ENCODE measurements at places on chromosomes 5 and 9. TPM values are rescaled to one million over a fixed set of nuclear protein-coding genes. Genes with fewer than 3 reads are reported as not detected.

Gene ZNF879
- 1.8 TPM for total RNA-seq

GRCh38 chr9:100598641-100599145, 20.8 kb downstream of the CAVIN4 start:
- DNase-seq: peak; percentile 83
- no peaks in the 10 kb centered on the region for H3K27me3 ChIP-seq
- H3K4me1 ChIP-seq: peaks cover 15% of the 10 kb centered on the region
- peak overlapping the region; percentile 58 for H3K27ac ChIP-seq

GRCh38 chr5:82276800-82277612, 1.1 kb downstream of the RPS23 start:
- no peak for DNase-seq
- peak overlapping the region; percentile 95 for H3K4me3 ChIP-seq
- peaks cover 41% of the 10 kb centered on the region for H3K4me1 ChIP-seq
- peaks cover 58% of the 10 kb centered on the region for H3K36me3 ChIP-seq

Gene STING1
- 136 TPM for total RNA-seq

Gene DCAF12
- total RNA-seq: 34.0 TPM

DNA sequence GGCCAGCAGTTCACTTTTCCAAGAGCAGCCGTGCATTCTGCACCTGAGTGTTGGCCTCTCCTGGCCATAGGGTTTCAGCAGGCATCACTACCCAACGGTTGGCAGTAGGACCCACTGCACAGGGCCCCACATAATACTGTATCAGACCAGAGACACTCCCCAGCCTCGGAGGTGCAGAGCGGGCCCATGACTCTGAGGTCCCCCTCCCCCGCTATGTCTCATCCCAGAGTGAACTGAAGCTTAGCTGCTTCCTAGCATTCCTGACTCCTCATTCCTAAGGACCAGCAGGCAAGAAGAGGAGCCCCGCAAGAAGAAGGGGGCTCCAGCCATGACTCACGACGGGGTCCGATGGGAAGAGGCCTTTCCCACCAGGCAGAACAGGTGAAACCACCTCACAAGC, 67.2 kb downstream of the CAMSAP1 start:
- peaks cover 18% of the 10 kb centered on the region for H3K36me3 ChIP-seq
- DNase-seq: no peak
- no peak overlapping the region for H3K4me3 ChIP-seq
- no peak overlapping the region for H3K27ac ChIP-seq

GRCh38 chr5:17243287-17244063, 26.0 kb downstream of the BASP1 start:
- H3K4me3 ChIP-seq: no peak overlapping the region
- H3K27ac ChIP-seq: no peak overlapping the region
- H3K27me3 ChIP-seq: no peaks in the 10 kb centered on the region
- H3K36me3 ChIP-seq: no peaks in the 10 kb centered on the region

GRCh38 chr5:64834611-64835010, 65.9 kb downstream of the CWC27 start:
- peaks cover 25% of the 10 kb centered on the region for H3K36me3 ChIP-seq
- no peak overlapping the region for H3K4me3 ChIP-seq
- H3K27ac ChIP-seq: no peak overlapping the region
- no peak for DNase-seq
- H3K4me1 ChIP-seq: no peaks in the 10 kb centered on the region

GRCh38 chr5:160064417-160064810, 54.8 kb downstream of the PWWP2A start:
- no peak overlapping the region for H3K27ac ChIP-seq
- no peak for DNase-seq
- peaks cover 13% of the 10 kb centered on the region for H3K36me3 ChIP-seq

DNA sequence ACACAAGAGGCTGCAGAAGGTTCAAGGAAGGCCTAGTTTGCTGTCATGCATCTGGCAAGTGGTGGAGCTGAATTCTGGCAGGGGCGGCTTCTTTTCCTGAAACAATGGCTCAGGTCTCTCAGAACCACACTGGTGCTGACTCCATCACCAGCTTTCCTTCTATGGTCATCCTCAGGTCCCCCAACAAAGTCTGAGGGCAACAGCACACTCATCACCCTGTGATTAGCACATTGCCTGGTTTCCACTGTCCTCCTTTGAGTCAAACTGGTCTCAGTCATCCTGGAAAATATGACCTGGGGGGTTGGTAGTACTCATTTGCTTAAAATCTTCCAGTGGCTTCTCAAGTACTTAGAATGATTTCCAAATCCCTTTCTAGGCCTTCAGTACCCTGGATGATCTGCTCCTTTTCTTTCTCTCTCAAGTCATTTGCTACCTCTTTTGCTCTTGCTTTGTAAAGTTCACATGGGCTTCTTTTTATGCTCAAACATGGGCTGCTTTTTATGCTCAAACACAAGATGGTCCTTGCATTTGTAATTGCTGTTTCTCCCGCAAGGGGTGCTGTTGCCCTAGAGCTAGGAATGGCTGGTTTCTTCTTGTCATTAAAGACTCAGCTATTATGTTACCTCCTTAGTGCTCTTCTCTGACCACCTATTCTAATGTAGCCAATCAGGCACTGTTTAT, 144.9 kb downstream of the ALDH1A1 start:
- no peaks in the 10 kb centered on the region for H3K4me1 ChIP-seq
- H3K36me3 ChIP-seq: no peaks in the 10 kb centered on the region
- DNase-seq: no peak
- no peak overlapping the region for H3K4me3 ChIP-seq
- H3K27ac ChIP-seq: no peak overlapping the region
- no peaks in the 10 kb centered on the region for H3K27me3 ChIP-seq

DNA sequence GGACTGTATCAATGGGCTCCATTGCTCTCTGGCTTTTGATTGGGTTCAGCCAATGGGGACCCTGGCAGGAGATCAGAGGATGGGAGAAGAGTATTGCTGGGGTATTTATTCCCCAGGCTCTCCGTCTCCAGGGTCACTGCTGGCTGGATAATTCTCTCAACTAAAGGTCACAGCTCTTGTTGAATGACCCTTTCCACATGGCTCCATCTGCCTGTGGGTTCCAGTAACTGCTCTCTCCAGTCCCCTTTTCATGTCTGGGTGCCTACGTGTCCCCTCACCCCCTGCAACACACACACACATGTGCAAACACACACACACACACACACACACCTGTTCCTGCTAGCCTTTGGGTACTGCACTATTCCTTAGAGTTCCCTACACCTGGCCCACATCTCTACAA, 53.9 kb upstream of the RIC1 start:
- no peak for DNase-seq
- H3K4me1 ChIP-seq: peaks cover 21% of the 10 kb centered on the region
- H3K4me3 ChIP-seq: no peak overlapping the region
- no peaks in the 10 kb centered on the region for H3K27me3 ChIP-seq
- H3K27ac ChIP-seq: no peak overlapping the region

- no peaks in the 10 kb centered on the region for H3K36me3 ChIP-seq
- DNase-seq: no peak
- H3K27ac ChIP-seq: no peak overlapping the region
- H3K27me3 ChIP-seq: peaks cover 3% of the 10 kb centered on the region
- no peaks in the 10 kb centered on the region for H3K4me1 ChIP-seq
Observed at GRCh38 chr5:133446440-133446839, 165.9 kb downstream of the FSTL4 start.

- no peak overlapping the region for H3K4me3 ChIP-seq
- H3K4me1 ChIP-seq: peaks cover 38% of the 10 kb centered on the region
- no peaks in the 10 kb centered on the region for H3K36me3 ChIP-seq
- no peak for DNase-seq
- no peak overlapping the region for H3K27ac ChIP-seq
Observed at GRCh38 chr9:99073985-99074901, 30.7 kb upstream of the TGFBR1 start.

Gene SHISAL2B
- not detected for total RNA-seq

DNA sequence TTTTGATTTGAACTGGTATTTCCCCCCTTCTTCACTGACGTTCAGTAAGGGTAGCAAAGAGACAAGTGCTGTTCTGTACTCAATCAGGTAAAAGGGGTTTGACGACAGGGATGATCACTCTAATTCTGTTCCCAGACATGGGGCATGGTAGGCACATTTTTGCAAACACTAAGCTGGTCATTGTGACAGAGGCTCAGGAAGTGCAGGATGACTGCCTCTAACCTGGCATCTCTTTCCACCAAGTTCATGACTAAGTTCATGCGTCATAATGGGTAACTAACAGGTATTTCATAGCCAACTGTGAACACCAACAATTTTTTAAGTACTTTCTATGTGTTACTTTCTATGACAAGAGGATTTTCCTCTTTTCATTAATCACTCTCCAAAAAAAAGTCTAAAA, 166.5 kb downstream of the MAPKAP1 start:
- DNase-seq: no peak
- H3K27ac ChIP-seq: no peak overlapping the region
- peaks cover 6% of the 10 kb centered on the region for H3K4me1 ChIP-seq

Gene PCDHB13
- total RNA-seq: not detected

Gene FOXD4L3
- total RNA-seq: not detected

Gene NR6A1
- 1.8 TPM for total RNA-seq

Gene ANKRD31
- total RNA-seq: 0.36 TPM

GRCh38 chr5:122368510-122369251, 56.6 kb downstream of the SNCAIP start:
- H3K4me1 ChIP-seq: no peaks in the 10 kb centered on the region
- H3K27ac ChIP-seq: no peak overlapping the region
- H3K36me3 ChIP-seq: no peaks in the 10 kb centered on the region
- H3K4me3 ChIP-seq: no peak overlapping the region
- DNase-seq: no peak
- peaks cover 3% of the 10 kb centered on the region for H3K27me3 ChIP-seq

- H3K4me1 ChIP-seq: peaks cover 2% of the 10 kb centered on the region
- H3K4me3 ChIP-seq: no peak overlapping the region
- H3K36me3 ChIP-seq: no peaks in the 10 kb centered on the region
Observed at GRCh38 chr9:122348288-122348777, 22.5 kb upstream of the PTGS1 start.

Gene SFXN1
- total RNA-seq: 358 TPM

GRCh38 chr9:14131356-14132088, 182.4 kb downstream of the NFIB start:
- H3K27ac ChIP-seq: no peak overlapping the region
- no peaks in the 10 kb centered on the region for H3K4me1 ChIP-seq
- H3K27me3 ChIP-seq: no peaks in the 10 kb centered on the region
- no peak overlapping the region for H3K4me3 ChIP-seq
- no peaks in the 10 kb centered on the region for H3K36me3 ChIP-seq

GRCh38 chr5:137221943-137222342, 277.2 kb downstream of the SPOCK1 start:
- no peaks in the 10 kb centered on the region for H3K36me3 ChIP-seq
- no peaks in the 10 kb centered on the region for H3K4me1 ChIP-seq
- no peak overlapping the region for H3K27ac ChIP-seq
- no peak overlapping the region for H3K4me3 ChIP-seq
- DNase-seq: no peak
- peaks cover 3% of the 10 kb centered on the region for H3K27me3 ChIP-seq

Gene CARTPT
- total RNA-seq: not detected

Gene SLC36A3
- not detected for total RNA-seq

DNA sequence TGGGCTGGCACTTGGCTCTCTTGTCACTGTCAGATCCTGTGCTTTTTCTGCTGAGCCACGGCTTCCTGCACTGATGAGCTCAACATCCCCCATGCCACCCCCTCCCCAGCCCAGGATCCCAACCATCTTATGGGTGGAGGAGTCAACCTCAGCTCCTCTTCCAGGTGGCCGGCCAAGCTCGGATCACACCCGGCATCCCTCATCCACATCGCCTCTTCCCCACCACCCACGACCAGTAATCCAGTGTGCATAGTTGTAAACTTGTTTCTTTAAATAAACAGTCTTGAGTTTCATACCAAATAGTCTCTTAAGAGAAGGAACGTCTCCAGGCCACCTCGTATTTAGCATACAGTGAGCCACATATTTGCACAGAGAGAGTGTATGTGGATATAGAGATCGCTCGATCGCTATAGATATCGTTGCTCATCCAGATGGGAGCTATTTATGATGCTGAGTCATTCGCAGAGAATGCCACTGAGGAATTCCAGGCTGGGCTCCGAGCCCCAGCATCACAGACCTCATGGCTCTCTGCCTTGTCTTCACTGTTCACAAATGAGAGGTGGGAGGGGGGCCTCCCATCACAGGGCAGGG, 61.8 kb upstream of the CPLX2 start:
- DNase-seq: no peak
- no peak overlapping the region for H3K4me3 ChIP-seq
- H3K4me1 ChIP-seq: no peaks in the 10 kb centered on the region
- peaks cover 31% of the 10 kb centered on the region for H3K27me3 ChIP-seq
- H3K36me3 ChIP-seq: no peaks in the 10 kb centered on the region

GRCh38 chr9:127396808-127397645, at the start of gene SLC2A8:
SLC2A8 (plus strand) TSS chr9:127397169; CDS start chr9:127397231, 62 bp downstream.
- H3K4me3 ChIP-seq: peak within 1 kb of the TSS; percentile 61
- peak; percentile 92 for DNase-seq
- H3K27me3 ChIP-seq: peaks cover 74% of the 10 kb centered on the region
- H3K4me1 ChIP-seq: peaks cover 9% of the 10 kb centered on the region

DNA sequence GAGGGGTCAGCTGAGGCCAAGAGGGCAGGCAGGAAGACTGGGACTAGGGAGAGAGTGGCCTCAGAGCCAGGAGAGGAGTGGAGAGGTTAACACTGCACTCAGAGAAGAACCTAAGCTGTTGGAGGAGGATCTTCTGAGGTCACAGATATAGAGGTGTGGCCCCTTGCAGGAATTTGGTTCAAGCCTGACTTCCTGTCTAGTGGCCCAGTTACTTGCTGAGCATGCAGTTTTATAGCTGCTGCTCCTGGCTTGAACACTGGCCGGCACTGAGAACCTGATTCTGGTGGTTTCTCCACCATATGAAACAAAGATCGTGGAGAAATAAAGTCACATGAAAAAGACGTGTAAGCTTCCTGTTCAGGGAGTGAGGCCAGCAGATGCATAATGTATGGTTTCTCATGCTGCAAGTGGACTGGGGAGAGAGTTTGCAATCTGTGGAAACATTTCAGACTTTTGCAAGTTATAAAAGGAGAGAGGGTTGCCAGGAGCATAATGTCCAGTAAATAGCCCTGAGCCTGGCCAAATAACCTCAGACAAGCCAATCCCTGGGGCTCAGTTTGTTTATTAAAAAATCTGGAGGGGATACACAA, 82.6 kb downstream of the GALNT10 start:
- H3K4me3 ChIP-seq: no peak overlapping the region
- peaks cover 2% of the 10 kb centered on the region for H3K36me3 ChIP-seq
- no peaks in the 10 kb centered on the region for H3K27me3 ChIP-seq
- peak overlapping the region; percentile 48 for H3K27ac ChIP-seq
- peaks cover 37% of the 10 kb centered on the region for H3K4me1 ChIP-seq

Gene ZFP2
- 0.17 TPM for total RNA-seq

DNA sequence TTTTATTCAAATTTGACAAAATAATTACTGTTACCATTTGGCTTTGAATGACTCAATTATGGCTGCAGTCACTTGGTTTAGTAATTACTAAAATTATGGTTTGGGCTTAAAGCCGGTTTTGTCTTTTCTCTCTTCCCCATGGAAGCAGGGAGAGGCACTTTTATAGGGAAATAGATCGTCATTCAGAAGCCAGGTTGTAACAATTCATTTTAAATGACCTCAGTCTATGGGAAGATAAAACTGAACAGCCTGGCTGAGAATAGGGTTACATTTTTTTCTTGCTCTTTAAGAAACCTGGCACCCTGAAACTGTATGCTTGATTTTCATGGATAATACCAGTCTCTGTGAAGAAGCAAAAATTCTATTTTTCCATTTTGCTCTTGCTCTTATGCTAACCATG, 169.8 kb downstream of the SMC2 start:
- no peaks in the 10 kb centered on the region for H3K27me3 ChIP-seq
- H3K36me3 ChIP-seq: no peaks in the 10 kb centered on the region
- DNase-seq: no peak
- no peaks in the 10 kb centered on the region for H3K4me1 ChIP-seq
